ENCODE measurements at places on chromosomes 13 and 19. TPM values are rescaled to one million over a fixed set of nuclear protein-coding genes. Genes with fewer than 3 reads are reported as not detected.

DNA sequence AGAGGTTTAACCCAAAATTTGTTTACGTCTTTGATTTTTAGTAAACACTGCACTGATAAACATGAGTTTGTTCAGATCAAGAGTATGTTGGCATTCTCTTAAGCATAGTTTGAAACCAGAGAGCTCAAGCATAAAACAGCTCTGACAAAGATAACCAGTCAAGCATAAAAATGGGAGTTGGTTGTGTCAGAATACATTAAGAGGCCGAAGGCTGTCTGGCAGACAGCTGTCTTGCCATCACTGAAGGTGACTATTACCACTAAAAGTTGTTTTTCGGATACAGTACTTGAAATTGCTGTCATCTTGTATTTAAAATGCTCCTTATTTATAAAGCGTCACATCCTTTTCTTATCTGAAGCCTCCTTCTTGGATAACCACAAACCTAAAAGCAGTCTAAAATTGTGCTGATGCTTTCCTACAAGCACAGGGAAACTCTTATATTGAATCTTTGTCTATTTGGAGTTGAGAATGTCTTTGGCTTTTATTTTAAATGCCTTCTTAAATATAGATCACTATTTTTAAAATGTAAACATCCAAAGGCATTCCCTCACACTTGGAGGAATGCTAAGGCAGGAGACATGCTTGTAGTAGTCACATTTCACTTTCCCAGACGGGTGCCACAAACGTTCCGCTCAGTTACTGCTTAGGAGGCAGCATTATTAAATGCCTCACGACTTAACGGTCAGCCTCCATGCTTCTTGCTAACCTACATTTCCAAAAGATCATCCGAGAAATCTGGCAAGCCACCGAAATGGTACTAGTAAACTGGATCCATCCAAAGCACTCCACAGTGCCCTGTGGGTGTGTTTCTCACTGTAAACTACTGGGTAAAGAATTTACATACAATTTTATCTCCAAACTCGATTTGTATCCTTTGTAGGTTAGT is 1.5 kb downstream of the SMAD9 start:
- no peaks in the 10 kb centered on the region for H3K36me3 ChIP-seq
- peaks cover 24% of the 10 kb centered on the region for H3K4me1 ChIP-seq
- no peaks in the 10 kb centered on the region for H3K27me3 ChIP-seq
- DNase-seq: no peak
- peak overlapping the region; percentile 77 for H3K4me3 ChIP-seq

- no peak overlapping the region for H3K4me3 ChIP-seq
- no peaks in the 10 kb centered on the region for H3K27me3 ChIP-seq
- no peaks in the 10 kb centered on the region for H3K4me1 ChIP-seq
- DNase-seq: no peak
- H3K27ac ChIP-seq: no peak overlapping the region
- H3K36me3 ChIP-seq: no peaks in the 10 kb centered on the region
Observed at GRCh38 chr13:103386341-103386740, 320.1 kb upstream of the SLC10A2 start.

DNA sequence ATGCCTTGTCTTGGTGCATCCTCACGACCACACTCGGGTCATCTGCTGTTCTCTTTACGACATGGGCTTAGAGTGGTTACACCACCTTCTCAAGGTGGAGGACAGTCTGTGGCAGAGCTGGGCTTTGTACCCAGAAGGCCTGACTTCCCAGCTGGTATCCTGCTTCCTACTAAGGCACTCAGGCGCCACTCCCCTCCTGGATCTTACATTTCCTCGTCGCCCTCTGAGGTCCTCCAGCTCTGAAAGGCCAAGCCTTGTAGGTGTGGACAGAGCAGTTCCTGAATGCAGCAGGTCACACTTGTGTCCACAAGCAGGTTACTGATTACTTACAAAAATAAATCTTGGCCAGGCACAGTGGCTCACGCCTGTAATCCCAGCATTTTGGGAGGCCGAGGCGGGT is 11.9 kb downstream of the SYCE2 start:
- DNase-seq: no peak
- H3K36me3 ChIP-seq: no peaks in the 10 kb centered on the region
- H3K4me1 ChIP-seq: peaks cover 1% of the 10 kb centered on the region
- no peak overlapping the region for H3K4me3 ChIP-seq

- H3K4me1 ChIP-seq: peaks cover 24% of the 10 kb centered on the region
- peak overlapping the region; percentile 85 for H3K4me3 ChIP-seq
- no peak for DNase-seq
- peak overlapping the region; percentile 98 for H3K27ac ChIP-seq
Observed at GRCh38 chr19:6392221-6393073, 517 bp downstream of the GTF2F1 start.

DNA sequence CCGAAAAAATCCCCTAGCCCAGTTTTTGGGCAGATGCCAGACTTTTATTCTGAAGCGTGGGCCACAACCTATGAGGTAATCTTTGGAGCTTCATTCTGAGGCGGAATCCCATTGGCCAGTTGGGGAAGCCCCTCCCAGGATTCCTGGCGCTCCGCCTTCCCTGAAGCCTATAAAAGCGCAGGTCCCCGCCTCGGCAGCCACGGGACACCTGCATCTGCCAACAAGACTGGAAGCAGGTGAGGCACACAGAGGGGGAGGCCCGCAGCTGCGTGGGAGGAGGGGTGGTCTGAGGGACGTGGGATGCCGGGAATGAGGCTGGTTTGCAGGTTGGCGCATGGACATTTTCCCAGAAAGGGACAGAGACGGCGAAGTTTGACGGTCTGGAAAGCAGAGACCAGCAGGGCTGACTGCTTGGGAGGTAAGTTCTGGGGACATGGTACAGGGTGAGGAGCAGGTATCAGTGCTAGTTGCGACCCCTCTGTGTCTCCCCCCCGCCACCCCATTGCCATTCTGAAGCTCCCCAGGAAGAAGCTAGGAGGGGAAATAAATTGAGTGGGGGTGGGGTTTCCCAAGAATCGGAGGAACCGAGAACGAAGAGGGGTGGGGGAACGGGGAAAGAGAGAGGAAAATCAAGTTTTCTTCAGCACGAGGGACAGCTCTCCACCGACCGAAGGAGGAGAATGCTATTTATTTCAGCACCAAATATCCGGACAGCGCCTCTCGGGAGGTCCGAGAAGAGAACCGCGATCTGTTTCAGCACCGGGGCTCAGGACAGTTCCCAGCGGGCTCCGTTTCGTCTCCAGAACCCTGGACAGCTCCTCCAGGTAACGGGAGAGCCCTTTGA is 22.4 kb upstream of the FEM1A start:
- H3K36me3 ChIP-seq: no peaks in the 10 kb centered on the region
- no peaks in the 10 kb centered on the region for H3K4me1 ChIP-seq
- peak; percentile 75 for DNase-seq
- H3K4me3 ChIP-seq: no peak overlapping the region
- H3K27ac ChIP-seq: no peak overlapping the region
- peaks cover 4% of the 10 kb centered on the region for H3K27me3 ChIP-seq

DNA sequence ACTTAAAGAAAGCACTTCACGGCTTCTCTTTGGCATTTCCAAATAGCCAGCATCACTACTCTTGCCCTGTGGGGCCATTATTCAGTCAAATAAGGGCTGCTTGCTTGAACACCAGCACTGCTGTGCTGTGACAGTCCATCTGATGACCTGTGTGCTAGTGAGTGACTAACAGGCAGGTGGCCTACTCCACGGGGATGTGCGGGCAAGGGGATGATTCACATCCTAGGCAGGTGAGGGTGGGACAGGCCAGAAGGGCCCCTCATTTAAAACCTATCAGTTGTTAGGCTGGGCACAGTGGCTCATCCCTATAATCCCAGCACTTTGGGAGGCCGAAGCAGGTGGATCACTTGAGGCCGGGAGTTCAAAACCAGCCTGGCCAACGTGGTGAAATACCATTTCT is 8.2 kb downstream of the CCNE1 start:
- H3K4me3 ChIP-seq: no peak overlapping the region
- no peaks in the 10 kb centered on the region for H3K4me1 ChIP-seq
- no peaks in the 10 kb centered on the region for H3K27me3 ChIP-seq
- H3K36me3 ChIP-seq: peaks cover 17% of the 10 kb centered on the region
- DNase-seq: no peak
- no peak overlapping the region for H3K27ac ChIP-seq

DNA sequence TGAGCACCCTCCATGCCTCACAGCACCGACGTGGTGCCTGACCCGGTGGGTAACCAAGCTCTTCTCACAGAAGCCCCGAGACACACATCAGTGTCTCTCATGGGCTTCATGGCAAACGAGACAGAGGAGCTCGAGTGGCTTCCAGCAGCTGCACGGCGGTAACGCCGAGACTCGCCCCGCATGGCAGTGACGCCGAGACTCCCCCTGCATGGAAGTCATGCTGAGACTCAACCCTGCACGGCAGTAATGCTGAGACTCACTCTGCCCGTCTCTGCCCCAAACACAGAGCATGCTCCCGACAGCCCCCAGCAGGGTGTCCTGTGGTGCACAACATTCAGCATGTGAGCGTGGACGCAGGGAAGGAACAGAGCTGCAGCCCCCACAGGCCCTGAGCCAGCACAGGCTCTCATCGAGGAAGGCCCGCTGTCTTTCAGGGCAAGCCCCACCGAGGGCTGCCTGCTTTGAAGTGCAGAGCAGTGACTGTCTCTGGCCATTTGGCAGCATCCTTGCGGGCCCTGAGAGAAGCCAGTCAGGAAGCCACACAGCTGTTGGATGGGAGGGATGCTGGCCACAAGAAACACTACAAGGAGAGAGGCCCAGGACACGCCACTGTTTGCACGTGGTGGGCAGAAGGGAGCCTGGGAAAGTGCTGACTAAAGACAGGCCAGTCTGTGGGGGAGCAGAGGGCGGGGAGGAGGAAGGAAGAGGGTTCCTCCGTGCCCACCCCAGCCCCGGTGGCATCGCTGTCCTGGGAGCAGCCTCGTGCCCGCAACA is 9.5 kb downstream of the GAS6 start:
- peaks cover 11% of the 10 kb centered on the region for H3K36me3 ChIP-seq
- peak; percentile 61 for DNase-seq
- peak overlapping the region; percentile 82 for H3K27ac ChIP-seq
- peak overlapping the region; percentile 35 for H3K4me3 ChIP-seq
- H3K4me1 ChIP-seq: peaks cover 86% of the 10 kb centered on the region
- H3K27me3 ChIP-seq: no peaks in the 10 kb centered on the region

DNA sequence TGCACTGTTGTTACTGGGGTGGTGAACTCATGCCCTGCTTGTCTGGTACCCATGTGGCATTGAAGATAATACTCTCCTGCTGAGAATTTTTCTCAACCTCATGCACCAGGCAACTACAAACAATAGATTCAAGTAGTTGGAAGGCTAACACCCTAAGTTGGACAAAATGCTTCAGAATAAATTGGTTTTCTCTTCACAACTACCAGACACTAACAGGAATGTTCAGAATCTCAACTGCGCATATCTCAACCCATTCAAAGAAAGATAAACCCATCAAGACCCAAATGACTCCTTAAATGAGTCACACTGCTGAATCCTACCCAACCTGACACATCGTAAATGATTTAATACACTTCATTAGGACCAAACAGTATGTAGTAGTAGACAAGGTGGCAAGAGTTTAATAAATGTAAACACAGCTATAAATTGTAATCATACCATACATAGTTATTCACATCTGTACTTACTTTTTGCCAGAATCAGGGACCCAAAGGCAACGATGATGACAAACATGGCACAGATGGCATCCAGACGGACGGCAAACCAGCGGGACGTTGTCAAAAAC is 227.4 kb downstream of the ABCC4 start:
- no peak overlapping the region for H3K27ac ChIP-seq
- no peak overlapping the region for H3K4me3 ChIP-seq
- no peaks in the 10 kb centered on the region for H3K4me1 ChIP-seq
- H3K36me3 ChIP-seq: peaks cover 34% of the 10 kb centered on the region
- H3K27me3 ChIP-seq: no peaks in the 10 kb centered on the region

- peaks cover 16% of the 10 kb centered on the region for H3K4me1 ChIP-seq
- DNase-seq: no peak
- H3K36me3 ChIP-seq: peaks cover 3% of the 10 kb centered on the region
- no peak overlapping the region for H3K27ac ChIP-seq
- no peaks in the 10 kb centered on the region for H3K27me3 ChIP-seq
- no peak overlapping the region for H3K4me3 ChIP-seq
Observed at GRCh38 chr13:42892760-42893159, 99.3 kb downstream of the EPSTI1 start.

- DNase-seq: no peak
- H3K36me3 ChIP-seq: no peaks in the 10 kb centered on the region
- H3K27ac ChIP-seq: no peak overlapping the region
- H3K4me3 ChIP-seq: no peak overlapping the region
- H3K27me3 ChIP-seq: no peaks in the 10 kb centered on the region
Observed at GRCh38 chr13:41408746-41409145, 48.6 kb upstream of the RGCC start.

DNA sequence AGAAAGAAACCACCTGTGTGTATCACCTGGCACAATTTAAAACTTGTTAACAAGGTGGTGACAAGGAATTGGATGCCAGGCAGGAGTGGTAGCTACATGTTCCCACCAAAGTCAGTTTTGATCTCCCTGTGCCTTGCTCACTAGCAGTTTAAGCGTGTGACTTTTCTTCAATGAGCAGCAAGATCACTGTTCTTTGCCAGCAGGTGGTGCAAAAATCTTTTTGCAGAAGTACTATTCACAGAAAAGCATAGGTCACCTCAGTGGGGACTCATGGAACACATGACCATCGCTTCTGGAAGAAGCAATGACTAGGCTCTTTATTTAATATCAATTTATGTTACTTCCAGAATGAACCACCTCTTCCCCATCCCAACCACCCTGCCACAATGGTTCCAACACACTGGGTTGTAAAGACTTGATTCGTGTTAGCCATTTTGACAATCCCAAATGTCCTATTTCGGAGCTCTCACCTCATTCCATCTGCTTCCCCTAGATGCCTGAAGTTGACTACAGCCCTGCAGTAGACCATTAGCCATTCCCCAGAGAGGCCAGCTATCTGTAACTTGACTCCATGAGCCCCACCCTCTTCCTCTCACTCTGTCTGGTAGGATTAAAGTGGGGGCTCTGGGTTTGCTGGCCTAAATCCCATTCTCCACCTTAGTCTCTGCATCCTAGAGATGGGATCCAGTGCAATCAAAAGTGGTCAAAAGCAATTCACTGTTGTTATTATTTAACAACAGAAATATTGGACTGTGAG is 59.1 kb upstream of the TNFRSF19 start:
- no peak for DNase-seq
- H3K27me3 ChIP-seq: no peaks in the 10 kb centered on the region
- H3K4me3 ChIP-seq: no peak overlapping the region
- peak overlapping the region; percentile 24 for H3K27ac ChIP-seq
- H3K36me3 ChIP-seq: no peaks in the 10 kb centered on the region

DNA sequence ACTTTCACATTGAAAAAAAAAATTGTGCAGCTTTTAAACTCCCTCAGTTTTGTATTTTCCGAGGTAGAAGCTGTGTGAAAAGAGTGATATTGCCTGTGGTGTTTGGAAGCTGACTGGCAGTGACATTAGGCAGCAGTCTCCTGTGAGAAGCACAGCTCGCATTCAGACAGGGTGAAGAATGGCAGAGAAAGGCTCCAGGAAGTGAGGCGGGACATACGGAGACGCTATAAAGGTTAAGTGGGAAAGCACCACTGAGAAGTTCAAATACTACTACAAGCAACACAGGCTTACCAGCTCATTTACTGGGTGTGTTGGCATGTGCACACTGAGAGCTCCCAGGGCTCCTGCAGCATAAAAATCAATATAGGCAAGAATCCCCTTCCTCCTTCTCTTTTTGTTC is 88.4 kb downstream of the RXFP2 start:
- H3K4me1 ChIP-seq: peaks cover 15% of the 10 kb centered on the region
- DNase-seq: no peak
- H3K27me3 ChIP-seq: no peaks in the 10 kb centered on the region
- no peaks in the 10 kb centered on the region for H3K36me3 ChIP-seq
- H3K4me3 ChIP-seq: peak overlapping the region; percentile 5
- no peak overlapping the region for H3K27ac ChIP-seq

The PSG11 gene
- total RNA-seq: not detected

The VSIG10L gene
- 0.66 TPM for total RNA-seq

The MUC16 gene
- total RNA-seq: not detected

The PPP1R13L gene
- total RNA-seq: 207 TPM

The C19orf85 gene
- not detected for total RNA-seq

The VMAC gene
- total RNA-seq: 2.5 TPM

The IZUMO4 gene
- total RNA-seq: 2.8 TPM

The MAP3K10 gene
- 17.1 TPM for total RNA-seq

All from left ventricle myocardium inferior (tissue), 1 donor.